ENCODE measurements at places on chromosomes 7 and 10. TPM values are rescaled to one million over a fixed set of nuclear protein-coding genes. Genes with fewer than 3 reads are reported as not detected.

DNA sequence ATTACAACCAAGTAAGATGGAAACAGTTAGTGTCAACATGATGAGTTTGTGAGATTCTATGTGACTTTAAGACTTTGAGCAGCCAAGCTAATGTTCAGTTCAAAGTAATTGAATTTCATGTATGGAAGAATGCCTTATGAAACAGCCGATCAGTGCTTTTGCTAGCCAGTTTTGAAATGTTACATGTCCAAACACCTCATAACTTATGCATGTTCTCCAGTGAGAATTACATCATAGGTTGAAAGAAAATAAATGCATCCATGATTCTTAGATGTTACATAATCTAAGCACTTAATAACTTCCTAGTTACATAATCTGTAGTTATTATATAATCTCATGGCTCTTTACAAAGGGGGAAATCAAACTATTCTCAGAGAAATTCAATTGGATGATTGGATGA, 211.3 kb downstream of the BICC1 start:
- no peaks in the 10 kb centered on the region for H3K27me3 ChIP-seq
- no peak overlapping the region for H3K4me3 ChIP-seq
- H3K27ac ChIP-seq: peak overlapping the region; percentile 63
- peaks cover 15% of the 10 kb centered on the region for H3K4me1 ChIP-seq

GRCh38 chr10:130180416-130180815, 44.2 kb downstream of the GLRX3 start:
- no peaks in the 10 kb centered on the region for H3K4me1 ChIP-seq
- no peak for DNase-seq
- peaks cover 7% of the 10 kb centered on the region for H3K36me3 ChIP-seq
- no peak overlapping the region for H3K4me3 ChIP-seq
- no peaks in the 10 kb centered on the region for H3K27me3 ChIP-seq

DNA sequence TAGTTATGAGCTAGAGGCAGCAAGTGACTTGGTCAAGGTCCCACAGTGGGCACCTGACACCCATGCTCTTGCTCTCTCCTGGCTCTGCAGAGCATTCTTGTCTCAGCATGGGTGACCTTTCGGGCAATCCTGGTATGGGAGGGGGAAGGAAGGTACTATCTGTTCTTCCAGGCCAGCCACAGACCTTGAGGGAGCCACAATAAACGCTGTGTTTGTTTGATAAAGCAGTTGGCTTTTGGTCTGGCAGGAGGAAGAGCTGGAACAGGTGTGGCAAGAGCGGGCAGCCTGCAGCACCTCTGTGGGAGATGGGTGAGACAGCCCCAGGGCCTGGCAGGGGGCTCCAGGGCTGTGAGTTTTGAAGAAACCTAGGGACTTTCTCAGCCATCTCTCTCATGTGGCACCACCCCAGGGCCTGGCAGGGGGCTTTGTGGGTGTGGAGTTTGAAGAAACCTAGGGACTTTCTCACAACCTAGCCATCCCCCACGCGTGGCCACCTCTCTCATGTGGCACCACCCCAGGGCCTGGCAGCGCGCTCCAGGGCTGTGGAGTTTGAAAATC, 11.4 kb downstream of the CLDN3 start:
- H3K4me1 ChIP-seq: no peaks in the 10 kb centered on the region
- no peak overlapping the region for H3K4me3 ChIP-seq
- H3K27ac ChIP-seq: no peak overlapping the region

DNA sequence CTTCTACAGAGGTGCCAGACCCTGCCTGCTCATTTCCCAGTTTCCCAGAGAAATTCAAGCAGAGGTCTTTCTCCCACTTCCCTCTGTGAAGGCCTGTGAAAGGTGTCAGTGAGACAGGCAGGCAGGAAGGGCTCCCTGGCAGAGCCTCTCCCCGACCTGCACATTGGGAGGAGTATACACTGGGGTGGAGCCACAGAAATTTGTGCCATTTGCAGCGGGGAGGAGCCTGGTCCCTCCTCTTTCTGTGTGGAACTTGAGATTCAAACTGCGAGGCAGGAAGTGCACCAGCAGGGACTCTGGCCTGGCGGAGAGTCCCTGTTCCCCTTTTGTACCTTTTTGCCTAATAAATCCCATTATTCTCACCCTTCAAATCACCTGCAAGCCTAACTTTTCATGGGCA, 54.6 kb upstream of the OPN4 start:
- H3K27me3 ChIP-seq: no peaks in the 10 kb centered on the region
- H3K36me3 ChIP-seq: no peaks in the 10 kb centered on the region

DNA sequence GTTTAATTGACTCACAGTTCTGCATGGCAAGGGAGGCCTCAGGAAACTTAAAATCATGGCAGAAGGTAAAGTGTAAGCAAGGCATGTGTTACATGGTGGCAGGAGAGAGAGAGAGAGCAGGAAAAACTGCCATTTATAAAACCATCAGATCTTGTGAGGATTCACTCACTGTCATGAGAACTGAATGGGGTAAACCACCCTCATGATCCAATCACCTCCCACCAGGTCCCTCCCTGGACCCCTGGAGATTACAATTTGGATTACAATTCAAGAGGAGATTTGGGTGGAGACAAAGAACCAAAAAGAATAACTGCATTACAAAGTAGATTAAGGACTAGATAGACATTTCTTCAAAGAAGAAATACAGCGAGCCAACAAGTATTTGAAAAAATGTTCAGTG, 324.1 kb downstream of the THSD7A start:
- no peaks in the 10 kb centered on the region for H3K4me1 ChIP-seq
- no peak for DNase-seq
- H3K27me3 ChIP-seq: no peaks in the 10 kb centered on the region
- H3K36me3 ChIP-seq: no peaks in the 10 kb centered on the region

GRCh38 chr10:101400585-101400984, 46.6 kb downstream of the BTRC start:
- no peaks in the 10 kb centered on the region for H3K27me3 ChIP-seq
- no peak for DNase-seq
- H3K4me1 ChIP-seq: no peaks in the 10 kb centered on the region
- H3K4me3 ChIP-seq: no peak overlapping the region
- no peaks in the 10 kb centered on the region for H3K36me3 ChIP-seq

DNA sequence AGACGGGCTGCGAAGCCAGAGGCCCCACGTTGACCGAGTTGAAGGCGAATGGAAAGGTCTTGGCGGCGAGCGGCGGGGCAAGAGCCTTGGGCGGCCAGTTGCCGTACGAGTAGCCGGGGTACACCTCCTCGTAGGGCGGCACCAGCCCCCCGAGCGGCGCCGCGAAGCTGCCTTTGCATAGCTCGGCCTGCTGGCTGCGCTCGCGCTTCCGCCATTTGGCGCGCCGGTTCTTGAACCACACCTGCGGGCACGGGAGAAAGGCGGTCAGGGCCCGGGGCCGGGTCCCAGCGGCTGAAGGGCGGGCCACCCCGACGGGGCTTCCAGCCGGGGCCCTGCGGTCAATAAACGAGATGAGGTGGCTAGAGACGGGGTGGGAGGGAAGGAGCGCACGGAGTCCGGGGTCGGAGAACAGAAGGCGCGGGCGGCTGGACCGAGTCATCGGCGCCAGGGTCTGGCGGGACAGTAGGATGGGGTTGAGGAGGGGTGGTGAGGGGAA, 4.8 kb downstream of the ELOVL3 start:
- H3K27ac ChIP-seq: no peak overlapping the region
- DNase-seq: peak; percentile 72
- peaks cover 6% of the 10 kb centered on the region for H3K27me3 ChIP-seq
- H3K4me1 ChIP-seq: peaks cover 3% of the 10 kb centered on the region
- H3K36me3 ChIP-seq: no peaks in the 10 kb centered on the region

DNA sequence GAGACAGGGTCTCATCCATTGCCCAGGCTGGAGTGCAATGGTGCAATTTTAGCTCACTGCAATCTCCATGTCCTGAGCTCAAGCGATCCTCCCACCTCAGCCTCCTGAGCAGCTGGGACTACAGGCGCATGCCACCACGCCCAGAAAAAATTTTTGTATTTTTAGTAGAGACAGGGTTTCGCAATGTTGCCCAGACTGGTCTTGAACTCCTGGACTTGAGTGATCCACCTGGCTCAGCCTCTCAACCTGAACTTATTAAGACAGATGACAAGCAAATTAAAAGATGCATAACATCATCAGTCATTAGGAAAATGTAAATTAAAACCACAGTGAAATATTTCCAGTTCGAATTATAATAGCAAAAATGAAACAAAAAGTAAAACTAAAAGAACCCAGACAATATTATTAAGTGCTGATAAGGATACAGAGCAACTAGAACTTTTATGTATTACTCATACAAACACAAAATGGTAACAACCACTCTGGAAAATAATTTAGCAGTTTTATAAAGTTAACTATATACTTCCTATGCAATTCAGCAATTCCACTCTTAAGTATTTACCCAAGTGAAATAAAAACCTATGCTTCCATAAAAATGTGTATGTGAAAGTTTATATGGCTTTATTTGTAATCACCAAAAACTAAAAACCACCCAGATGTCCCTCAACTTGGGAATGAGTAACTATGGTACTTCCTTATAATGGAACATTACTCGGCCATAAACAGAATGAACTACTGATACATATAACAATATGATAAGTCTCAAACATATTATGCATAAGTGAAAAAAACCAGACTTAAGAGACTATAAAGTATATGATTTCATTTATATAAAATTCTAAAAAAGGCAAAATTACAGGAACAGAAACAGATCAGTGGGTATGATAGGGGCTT, 15.3 kb downstream of the ZFAND4 start:
- H3K27ac ChIP-seq: no peak overlapping the region
- H3K4me1 ChIP-seq: no peaks in the 10 kb centered on the region
- no peak for DNase-seq
- no peak overlapping the region for H3K4me3 ChIP-seq

GRCh38 chr7:88328787-88329186, 22.1 kb upstream of the STEAP4 start:
- H3K4me3 ChIP-seq: no peak overlapping the region
- H3K27ac ChIP-seq: no peak overlapping the region
- H3K4me1 ChIP-seq: no peaks in the 10 kb centered on the region
- DNase-seq: no peak

- H3K27me3 ChIP-seq: no peaks in the 10 kb centered on the region
- no peak overlapping the region for H3K27ac ChIP-seq
- no peak overlapping the region for H3K4me3 ChIP-seq
- no peaks in the 10 kb centered on the region for H3K36me3 ChIP-seq
Observed at GRCh38 chr10:125882596-125882995, 1.5 kb upstream of the DHX32 start.

HGF gene
- polyA plus RNA-seq: 2.6 TPM

PHKG1 gene
- polyA plus RNA-seq: not detected

GBX1 gene
- not detected for polyA plus RNA-seq
